Naive thymus-derived CD4-positive, alpha-beta T cell (primary cell): ENCODE measurements at places on chromosomes 2 and 18. TPM values are rescaled to one million over a fixed set of nuclear protein-coding genes. Genes with fewer than 3 reads are reported as not detected.

The IL1B gene
- total RNA-seq = 0.86 TPM

GRCh38 chr2:9143264-9143815 is 63.3 kb upstream of the ASAP2 start:
- DNase-seq = no peak

- no peak for DNase-seq
These were observed 57.1 kb upstream of the RNF152 start for GRCh38 chr18:61949946-61950345.

DNA sequence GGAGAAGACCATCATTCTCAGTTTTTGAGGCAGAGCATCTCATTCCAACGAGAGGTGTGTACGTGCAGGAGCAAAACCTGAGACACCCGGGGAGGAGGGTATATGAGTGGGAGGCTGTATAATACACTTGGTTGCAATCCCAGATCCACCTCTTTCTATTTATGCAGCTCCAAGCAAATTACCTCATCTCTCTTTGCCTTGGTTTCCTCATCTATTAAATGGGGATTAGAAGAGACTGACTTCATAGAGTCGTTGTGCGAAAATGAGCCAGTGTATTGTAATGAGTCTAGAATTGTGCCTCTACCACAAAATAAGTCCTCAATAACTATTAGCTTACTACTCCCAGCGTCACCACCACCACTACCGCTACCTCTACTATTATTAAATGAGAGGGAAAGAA is 40.1 kb downstream of the TGOLN2 start:
- DNase-seq = no peak

DNA sequence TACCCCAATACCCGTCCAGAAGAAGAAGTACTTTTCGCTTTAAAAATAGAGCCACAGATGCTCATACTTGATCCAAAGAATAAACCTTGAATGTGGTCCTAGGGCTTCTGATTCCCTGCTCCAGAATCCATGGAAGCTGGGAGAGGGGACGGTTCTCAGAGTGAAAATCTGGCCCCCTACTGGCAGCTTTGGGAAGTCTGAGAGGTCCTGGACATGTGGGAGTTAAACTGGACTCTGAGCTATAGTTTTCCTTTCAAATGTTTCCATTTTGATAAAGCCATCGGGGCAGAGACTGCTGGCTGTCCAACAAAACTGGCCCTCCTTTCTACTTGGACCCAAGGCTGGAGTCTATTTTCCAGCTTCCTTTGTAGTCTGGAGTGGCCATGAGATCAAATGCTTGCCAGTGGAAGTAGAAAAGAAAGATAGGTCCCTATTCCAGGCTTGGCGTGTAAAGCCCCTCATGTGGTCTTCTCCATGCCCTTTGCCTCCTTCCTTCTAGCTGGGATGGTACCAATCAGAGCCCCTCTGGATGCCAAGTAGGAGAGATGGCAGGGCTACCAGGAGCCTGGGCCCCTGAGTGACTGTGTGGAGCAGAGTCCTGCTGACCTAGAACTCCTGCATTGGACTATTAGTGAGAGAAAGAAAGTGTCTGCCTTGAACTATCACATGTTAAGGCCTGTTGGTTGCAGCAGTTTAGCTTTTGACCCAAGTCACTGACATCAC is 37.7 kb upstream of the TBC1D8 start:
- no peak for DNase-seq

GRCh38 chr2:185188656-185189055 is 549.9 kb upstream of the FSIP2 start:
- no peak for DNase-seq

- DNase-seq = no peak
These were observed 269.4 kb upstream of the NRXN1 start for GRCh38 chr2:51301381-51301780.

DNA sequence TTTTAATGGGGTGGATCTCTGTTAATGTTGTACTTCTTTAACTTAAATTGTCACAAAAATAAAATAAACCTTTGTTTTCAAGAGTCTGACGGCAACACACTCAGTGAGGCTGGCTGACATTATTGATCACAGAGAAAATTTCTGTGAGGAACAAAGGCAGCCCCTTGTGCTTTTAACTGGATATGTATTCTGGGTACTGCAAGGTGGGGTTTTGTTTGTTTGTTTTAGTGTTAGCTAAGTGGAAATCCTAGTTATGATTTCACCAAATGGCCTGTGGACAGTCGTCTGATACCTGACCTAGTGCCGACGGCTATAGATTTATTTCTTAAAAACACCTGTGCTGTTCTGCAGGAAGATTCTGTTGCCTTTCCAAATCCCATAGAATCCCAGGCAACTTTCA is 1329.5 kb upstream of the ZEB2 start:
- no peak for DNase-seq

The TGOLN2 gene
- total RNA-seq = 142 and 144 TPM in 2 replicates

The HNMT gene
- total RNA-seq = 1.1 TPM

- DNase-seq = no peak
These were observed 151.7 kb upstream of the L3MBTL4 start for GRCh38 chr18:6566338-6566911.

The BCL11A gene
- total RNA-seq = 6.8 TPM

The ADRA2B gene
- not detected for total RNA-seq

The ARHGAP28 gene
- total RNA-seq = not detected

DNA sequence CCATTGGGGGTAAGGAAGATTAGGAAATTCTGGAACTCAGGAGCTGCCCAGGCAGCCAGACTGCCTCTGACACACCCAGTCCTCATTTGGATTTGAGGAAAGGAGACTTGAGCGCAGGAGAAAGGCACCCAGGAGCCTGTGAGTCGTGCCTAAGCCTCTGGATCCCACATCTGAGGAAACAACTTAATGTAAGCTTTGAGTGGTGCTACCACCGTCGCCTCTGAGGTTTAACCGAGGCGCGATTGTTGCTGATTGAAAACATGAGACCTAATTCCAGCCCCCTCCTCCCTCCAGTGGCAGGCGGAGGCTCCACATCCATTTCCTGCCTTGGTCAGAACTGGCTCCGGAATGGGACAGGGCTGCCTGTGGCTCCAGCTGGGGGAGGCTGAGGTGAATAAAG is 176.7 kb upstream of the PKDCC start:
- DNase-seq = no peak

DNA sequence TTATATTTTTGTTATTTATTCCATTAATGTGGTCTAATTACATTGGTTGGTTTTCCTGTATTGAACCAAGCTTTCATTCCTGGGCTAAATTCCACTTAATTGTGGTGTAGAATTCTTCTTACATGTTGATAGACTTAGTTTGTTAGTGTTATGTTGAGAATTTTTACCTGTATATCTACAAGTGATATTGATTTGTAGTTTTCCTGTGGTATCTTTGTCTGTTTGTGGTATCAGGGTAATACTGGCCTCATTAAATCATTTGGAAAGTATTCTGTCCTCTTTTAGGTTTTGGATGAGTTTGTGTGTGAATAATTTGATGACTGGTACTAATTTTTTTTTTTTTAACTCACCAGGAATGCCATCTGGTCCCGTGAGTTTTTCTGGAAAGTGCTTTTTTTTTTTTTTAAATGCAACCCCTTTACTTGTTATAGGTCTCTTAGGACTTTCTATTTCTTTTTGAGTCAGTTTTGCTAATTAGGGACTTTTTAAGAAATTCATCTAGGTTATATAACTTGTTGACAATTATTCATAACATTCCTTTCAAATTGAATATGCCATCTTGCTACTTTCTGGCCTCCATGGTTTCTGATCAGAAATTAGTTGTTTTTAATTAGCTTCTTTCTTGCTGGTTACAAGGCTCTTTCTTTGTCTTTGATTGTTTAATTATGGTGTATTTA is 232.8 kb downstream of the CCDC85A start:
- DNase-seq = no peak

- DNase-seq = no peak
These were observed 407.6 kb downstream of the DSEL start for GRCh38 chr18:67108894-67109293.

DNA sequence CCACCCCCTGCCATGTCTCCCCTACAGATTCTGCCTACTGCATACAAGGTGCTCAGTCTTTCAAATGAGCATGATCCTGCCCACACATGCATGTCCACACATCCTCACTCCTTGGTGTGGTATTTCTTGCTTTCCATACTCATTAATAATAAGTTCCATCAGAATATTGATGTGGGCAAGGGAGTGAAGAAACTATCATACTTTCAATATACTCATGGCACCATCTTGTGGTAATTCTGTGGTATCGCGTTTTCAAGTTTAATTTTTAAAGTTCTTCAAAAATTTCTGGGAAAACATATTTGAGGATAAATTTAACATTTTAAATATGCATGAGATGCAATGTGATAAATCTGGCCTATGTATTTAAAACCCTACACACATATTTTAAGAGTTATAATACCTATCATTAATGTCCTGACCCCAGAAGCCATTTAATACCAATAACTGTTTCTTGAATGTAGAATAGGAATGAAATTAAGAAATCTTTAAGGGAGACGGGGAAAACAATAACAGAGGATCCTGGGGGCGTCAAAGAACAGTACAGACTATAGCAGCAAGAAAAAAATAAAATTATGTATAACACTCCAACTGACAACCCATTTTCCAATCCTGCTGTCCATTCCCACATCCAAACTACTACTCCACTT is 110.1 kb downstream of the ZNF385B start:
- DNase-seq = no peak

DNA sequence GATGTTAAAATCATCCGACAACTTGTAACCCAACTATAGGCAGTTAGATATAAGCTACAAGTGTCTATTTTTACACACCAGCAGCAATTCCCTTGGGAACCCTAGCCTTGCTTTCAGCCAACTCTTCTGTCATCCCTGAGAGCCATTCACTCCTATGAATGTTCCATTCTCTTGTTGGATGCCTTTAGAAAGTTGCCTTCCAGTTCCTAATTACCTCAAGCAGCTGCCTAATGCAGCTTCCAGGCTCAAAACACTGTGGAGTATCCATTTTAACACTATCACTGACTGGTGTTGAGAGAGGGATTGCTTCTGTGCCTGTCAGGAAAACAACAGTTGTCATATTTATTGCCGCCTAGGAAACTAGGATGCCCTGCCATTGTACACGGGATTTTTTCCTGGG is 402.0 kb upstream of the ACVR2A start:
- no peak for DNase-seq

DNA sequence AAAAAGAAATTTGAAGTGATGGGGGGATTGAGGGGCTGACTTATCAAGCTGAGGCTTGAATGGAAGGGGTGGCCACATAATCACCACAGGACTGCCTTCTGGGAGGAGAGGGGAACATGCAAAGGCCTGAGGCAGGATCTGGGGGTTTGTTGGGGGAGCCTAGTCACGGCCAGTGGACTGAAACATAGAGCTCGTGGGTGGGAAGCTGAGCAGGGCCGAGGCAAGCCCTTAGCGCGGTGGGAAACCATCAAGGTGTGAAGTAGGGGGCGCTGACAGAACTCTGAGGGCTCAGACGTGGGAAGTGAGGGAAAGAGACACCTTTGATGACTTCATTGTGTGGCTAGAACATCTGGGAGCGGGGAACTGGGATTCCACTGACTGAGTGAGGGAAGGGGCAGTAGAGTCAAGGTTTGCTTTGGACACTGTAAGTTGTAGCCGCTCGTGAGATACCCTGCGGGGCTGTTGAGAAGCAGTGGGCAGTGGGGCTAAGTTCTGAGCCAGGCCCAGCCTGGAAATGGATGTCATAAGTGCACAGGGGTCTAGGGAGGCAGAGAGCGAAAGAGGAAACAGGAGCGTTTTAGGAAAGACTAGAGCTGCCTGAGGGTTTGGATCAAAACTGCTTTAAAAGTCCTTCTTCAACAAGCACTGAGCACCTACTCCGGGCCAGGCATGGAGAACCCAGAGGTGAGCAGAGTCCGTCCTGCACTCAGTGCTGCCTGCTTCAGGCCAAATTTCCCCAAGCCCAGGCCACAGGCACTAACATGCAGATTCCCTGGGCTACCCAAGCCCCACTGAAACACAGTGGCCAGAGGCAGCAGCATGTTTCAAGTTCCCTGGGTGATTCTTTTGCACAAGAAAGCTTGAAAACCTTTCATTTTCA is 686 bp upstream of the SNORC start:
- no peak for DNase-seq

GRCh38 chr2:38581193-38582147 is 21.3 kb downstream of the HNRNPLL start:
- DNase-seq = peak; percentile 80

The RTP5 gene
- total RNA-seq = not detected

- no peak for DNase-seq
These were observed 368.5 kb upstream of the CNTNAP5 start for GRCh38 chr2:123656590-123656989.
